Choroid plexus epithelial cell (primary cell): ENCODE measurements at places on chromosomes 11 and 22.
A peak's percentile ranks its signal among the peaks of the same experiment; 100 is the strongest.

GRCh38 chr11:117743121-117743815 is 53.7 kb downstream of the DSCAML1 start:
- no peak for DNase-seq

GRCh38 chr11:69558519-69558941 is 77.1 kb downstream of the LINC01488 start:
- no peak for DNase-seq

DNA sequence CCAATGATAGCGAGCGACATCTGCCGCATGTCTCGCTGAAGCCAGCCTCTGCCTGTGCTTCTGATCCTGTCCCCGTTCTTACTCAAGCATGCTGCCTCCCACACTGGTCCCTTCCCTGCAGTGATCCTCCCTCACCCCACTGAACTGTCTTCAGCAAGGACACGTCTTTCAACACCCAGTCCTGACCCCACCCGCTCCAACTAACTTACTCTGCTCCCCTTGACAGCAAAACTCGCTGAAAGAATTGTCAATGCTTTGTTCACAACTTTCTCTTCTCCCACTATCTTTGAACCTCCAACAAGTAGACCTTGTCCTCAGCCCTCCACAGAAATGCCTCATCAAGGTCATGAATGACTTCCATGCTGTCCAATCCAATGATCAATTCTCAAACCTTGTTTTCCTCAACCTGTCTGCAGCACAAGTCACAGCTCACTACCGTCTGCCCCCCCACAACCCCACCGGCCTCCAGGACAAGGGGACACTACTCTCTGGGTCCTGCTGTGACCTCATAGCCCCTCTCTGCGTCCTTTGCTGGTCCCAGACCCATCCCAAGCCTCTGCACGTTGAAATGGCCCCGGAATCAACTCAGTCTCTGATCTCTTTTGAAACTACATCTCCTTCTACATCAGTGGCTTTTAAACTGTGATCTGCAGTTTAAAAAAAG is 108.0 kb downstream of the MICAL3 start:
- no peak for DNase-seq

DNA sequence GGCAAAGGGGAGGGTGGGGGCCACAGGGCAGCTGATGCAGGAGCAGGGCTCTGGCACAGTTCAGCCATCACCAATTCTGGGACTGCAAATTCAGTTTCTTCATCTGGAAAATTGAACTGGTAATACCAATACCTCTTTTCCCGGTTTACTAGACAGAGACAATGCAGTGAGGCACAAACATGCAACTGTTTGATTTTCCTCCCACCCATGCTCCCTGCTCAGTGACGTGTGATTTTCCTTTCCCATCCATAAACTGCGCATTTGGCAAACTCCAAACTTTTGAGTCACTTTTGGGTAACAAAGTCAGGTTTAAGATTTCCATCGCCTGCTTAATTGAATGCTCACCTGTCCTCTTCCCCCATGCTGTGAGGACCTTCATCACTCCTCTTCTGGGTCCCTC is 23.2 kb downstream of the P2RY2 start:
- no peak for DNase-seq

DNA sequence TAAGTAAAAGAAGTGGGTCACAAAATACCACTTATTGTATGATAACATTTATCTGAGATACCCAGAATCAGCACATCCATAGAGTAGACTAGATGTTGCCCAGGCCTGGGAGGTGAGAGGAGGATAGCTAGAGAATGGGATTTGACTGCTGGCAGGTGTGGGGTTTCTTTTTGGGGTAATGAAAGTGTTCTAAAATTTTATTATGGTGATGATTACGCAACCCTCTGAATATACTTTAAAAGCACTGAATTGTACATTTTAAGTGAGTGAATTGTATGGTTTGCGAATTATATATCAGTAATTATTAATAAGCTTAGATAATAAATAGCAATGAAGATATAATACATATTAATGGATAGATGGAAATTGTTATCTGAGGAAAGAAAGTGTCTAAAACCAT is 35.7 kb upstream of the ACAT1 start:
- no peak for DNase-seq

- DNase-seq = no peak
These were observed 44.9 kb upstream of the TH start for GRCh38 chr11:2216400-2217064.

DNA sequence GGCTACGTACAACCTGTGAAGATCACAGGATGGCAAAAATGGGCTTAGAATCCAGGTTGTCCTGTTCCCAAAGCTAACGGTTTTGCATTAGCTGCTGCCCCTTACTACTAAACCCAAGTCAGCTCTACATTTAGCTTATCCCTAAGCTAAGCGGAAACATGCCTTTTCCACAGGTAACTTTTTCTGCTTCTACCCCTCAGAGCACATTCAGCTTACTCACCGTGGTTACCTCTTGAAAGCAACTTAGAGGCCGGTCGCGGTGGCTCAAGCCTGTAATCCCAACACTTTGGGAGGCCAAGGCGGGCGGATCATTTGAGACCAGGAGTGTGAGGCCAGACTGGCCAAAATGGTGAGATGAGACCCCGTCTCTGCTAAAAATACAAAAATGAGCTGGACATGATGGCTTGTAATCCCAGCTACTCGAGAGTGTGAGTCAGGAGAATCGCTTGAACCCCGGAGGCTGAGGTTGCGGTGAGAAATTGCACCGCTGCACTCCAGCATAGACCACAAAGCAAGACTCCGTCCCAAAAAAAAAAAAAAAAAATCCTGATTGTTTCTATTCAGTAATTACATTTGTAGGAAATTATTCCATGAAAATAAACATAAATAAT is 790 bp upstream of the TMEM41B start:
- no peak for DNase-seq

DNA sequence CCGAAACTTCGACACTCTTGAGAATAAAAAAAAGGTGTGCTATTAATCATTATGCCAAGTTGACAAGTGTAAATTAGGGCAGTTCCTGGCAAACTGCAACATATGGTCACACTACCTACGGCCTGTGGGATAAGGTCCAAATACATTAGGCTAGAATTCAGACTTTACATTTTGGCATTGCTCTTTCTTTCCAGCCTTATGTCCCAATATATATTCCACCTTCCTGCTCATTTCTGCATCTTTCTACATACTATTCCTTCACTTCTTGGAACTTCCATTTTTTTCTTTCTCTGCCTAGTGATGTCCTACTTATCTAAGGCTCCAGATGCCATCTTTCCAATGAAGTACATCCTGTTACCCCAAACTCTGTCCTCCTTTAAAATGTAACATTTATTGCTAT is 577.2 kb downstream of the LRRC4C start:
- DNase-seq = no peak

- peak; percentile 12 for DNase-seq
These were observed 38.1 kb upstream of the POU2AF1 start for GRCh38 chr11:111417011-111417765.

GRCh38 chr11:86459682-86460460 is 85.2 kb downstream of the CCDC81 start:
- peak; percentile 94 for DNase-seq

DNA sequence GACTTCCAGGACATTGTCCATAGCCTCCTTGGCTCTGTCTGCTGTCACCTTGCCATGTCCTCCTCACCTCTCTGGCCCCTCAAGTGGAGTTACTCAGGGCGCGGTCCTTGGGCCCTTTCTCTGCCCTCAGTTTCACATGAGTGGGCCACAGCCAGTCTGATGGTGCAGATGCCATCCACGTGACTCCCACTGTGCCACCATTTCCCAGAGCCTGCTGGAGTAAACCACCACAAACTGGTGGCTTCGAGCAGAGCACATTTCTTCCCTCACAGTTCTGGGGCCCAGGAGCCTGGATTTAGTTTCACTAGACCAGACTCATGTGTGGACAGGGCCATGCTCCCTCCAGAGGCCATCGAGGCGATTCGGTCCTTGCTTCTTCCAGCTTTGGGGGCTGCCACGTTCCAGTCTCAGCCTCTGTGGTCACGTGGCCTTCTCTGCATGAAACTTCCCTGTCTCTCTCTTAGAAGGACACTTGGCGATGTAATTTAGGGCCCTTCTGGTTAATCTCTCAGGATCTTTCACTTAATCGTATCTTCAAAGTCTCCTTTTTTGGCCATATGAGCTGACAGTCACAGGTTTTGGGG is 14.6 kb downstream of the SMARCB1 start:
- no peak for DNase-seq

DNA sequence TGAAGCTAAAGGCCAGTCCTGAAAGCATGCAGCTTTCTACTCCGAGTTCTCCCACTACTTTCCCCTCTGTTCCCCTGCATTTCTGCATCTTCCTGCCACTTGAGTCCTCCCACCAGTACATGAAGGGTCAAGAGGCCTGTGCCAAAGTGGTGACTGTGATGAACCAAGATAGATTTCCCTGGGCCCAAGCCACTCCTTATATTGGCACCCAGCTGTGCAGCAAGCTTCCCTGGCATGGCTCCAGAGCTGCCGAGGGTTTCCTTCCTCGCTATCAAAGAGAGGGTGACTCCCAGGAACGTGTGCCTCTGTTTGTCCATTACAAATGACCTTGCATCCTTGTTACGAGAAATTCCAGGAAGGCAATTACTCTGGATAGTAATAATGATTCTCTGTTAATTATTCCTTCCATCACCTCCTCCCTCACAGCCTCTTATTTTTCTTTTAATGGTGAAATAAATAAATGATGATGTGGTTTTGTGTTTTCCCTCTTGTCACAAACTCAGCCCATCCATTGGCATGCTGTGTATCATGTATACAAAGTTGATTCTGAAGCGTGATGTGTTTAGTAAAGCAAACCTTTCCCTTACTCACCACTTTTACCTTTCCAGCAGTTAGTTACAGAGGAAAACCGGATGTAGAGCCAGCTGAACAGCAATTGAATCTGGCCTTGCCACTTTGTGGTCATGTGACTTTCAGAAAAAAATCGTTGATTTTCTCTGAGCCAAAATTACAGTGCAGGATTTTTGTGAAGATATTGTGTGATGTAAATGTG is 8.3 kb downstream of the SRSF8 start:
- peak; percentile 59 for DNase-seq

DNA sequence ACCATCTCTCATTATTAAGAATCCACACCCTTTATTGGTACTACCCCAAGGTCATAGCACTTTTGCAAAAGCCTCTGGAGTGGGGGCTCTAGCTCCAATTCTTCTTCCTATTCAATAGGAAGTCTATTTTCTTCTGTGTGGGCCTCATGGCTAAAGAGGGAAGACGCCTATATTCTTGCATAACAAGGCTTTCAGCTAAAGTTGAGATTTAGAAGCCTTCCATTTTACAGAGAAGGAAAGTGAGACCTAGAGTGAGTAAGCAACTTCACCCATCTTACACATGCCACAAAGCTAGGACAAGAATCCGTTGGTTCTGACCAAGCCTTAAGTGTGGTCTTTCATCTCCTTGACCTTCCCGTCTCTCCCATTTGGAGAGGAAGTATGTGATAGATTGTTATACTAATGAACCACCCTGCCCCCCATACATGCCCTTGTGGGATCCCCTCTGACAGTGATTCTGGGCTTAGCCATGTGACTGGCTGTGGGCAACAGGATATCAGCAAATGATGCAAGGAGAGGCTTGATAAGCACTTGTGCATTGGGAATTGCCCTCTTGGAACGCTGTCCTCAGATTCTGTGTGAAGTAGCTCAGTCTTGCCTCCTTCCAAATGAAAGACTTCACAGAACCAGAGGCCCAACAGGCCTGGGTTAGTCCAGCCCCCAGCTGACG is 12.3 kb downstream of the BACE1 start:
- no peak for DNase-seq

GRCh38 chr11:288478-289397 is at the start of gene PGGHG:
PGGHG (plus strand) TSS chr11:289126; CDS start chr11:289817, 691 bp downstream.
- no peak for DNase-seq

- DNase-seq = peak; percentile 76
These were observed 65.9 kb downstream of the ADAMTS15 start for GRCh38 chr11:130514316-130514715.

DNA sequence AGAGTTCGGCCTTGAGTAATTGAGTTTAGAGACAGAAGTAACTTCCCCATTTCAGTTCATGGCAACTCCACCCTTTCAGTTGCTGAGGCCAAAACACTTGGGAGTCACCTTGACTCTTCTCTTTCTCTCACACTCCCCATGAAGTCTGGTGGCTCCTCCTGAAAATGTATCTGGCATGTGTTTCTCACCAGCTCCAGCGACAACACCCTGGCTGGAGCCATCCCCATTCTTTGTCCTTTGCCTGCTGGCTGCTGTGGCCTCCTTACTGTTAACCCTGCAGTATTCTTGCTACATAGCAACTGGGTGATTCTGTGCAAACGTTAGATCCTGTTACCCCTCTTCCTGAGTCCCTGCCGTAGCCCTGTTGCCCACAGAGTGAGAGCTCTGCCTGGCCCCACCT is 23.8 kb downstream of the SLC6A5 start:
- no peak for DNase-seq

- no peak for DNase-seq
These were observed 98.6 kb downstream of the FEZ1 start for GRCh38 chr11:125397421-125397820.

GRCh38 chr11:93000511-93001476 is 31.3 kb downstream of the MTNR1B start:
- peak; percentile 74 for DNase-seq

DNA sequence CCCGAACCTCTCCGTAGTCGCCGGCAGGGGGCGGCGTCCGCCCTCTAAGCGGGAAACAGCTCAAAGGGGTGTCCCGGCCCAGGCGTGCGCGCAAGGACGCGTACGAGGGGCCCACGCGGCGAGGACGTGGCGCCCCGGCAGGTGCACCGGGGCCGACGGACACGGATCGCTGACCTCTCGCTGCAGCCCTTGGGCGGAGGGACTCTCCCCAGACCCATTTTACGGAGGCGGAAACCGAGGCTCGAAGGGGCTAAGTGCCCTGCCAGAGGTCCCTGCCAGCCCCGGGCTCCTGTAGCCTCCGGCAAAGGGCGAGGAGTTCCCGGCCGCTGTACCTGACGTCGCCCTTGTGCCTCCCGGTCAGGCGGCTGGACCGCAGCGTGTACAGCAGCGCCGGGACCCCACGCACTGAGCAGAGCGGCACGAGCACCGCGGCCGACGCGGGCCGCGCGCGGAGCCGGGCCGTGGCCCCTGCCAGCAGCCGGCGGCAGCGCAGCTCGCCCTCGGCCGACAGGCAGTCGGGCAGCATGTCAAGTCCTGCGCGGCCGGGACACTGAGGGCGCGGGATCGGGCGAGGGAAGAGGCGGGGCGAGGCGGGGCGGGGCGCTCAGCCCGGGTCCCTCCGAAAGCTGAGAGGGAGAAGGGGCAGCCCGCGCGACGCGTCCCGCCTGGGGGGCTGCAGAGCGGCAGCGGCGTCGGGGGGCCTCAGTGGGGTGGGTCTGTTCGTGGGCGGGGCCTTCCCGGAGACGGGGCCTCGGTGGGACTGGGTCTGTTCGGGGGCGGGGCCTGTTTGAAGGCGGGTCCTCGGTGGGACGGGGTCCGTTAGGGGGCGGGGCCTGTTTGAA is at the start of gene NUDT8:
NUDT8 (minus strand) TSS at position 552 of the 842 bp plus-strand sequence; CDS start at position 526, 26 bp downstream.
- DNase-seq = peak; percentile 81

DNA sequence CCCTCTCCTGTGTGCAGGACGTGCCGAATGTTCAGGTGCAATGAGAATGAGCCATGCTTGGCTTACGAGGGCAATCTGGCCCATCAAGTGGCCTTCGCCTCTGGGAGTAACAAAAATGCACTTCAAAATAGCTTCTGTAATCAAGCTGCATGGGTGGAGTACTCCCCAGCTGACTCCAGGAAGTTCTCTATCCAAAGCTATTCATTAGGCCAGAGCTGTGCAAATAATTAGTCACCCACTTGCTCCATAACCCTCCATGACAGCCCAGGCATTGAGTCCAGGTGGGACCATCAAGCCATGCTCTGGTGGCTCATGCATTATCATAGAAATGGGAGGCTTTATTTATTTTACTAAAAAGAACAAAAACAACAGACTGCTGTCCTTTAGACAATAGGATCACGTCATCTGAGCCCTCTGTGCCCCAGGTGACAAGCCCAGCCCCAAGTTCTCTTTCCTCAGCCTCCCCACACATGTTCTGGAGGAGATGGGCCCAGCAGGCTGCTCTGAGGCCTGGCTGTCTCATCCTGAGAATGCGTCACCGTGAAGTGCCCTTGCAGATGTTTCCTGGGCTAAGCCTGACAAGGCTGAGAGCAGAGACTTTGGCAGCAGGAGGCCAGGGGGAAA is 244.7 kb downstream of the ETS1 start:
- peak; percentile 88 for DNase-seq
